ENCODE measurements at places on chromosomes 13 and 19. TPM values are rescaled to one million over a fixed set of nuclear protein-coding genes. Genes with fewer than 3 reads are reported as not detected.
A peak's percentile ranks its signal among the peaks of the same experiment; 100 is the strongest.

DNA sequence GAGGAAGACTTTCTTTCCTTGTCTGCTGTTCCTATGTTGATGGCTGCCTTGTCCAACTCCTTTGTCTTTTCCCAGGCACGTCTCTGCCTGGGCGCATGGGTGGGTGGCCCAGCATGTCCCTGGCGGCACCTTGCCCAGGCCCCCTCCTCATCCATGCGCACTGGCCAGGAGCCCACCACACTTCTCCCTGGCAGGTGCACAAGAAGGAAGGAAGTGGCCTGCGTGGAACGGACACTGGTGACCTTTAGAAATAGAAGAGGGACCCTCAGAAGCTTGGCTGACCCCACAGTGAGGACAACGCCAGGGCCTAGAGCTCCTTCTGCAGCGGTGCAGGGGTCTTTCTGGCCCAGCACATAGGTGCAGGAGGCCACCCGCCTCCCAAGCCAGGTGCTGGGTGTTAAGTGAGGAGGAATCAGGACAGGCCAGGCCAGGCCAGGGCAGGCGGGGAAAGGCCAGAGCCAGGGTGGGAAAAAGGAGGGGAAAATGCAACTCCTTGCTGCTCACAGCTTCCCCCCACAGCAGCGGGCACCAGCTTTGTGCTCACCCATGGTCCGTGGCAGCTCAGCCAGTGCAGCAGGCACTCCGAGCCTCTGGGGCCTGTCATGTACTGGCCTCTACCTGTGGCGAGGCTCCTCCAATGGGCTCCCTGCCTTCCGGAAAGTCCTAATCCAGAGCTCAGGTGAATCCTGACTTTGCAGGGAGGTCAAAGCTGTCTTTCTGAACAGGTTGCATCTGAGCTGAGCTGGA is 104.0 kb downstream of the SOX1 start:
- DNase-seq: no peak

DNA sequence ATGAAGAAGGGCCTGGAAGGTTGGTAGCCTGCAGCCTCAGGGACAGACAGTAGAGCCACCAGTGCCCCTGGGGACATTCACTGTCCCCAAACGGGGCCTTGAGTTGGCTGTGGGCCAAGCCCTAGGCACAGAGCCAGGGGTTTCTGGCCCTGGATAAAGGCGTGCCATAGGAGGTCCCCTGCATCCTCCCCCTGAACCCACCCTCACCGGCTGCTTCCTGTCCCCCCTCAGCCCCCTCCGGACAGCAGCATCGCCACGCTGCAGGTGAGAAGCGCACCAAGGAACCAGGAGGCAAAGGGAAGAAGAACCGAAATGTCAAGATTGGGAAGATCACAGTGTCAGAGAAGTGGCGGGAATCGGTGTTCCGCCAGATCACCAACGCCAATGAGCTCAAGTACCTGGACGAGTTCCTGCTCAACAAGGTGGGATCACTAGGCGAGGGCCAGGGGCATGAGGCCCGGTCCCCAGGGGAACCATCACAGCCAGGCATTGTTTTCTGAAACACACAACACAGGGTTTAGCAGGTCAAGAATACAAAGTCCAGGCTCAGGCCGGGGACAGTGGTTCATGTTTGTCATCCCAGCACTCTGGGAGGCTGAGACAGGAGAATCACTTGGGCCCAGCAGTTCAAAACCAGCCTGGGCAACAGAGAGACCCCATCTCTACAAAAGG is 14.6 kb upstream of the USE1 start:
- no peak for DNase-seq

Gene ZNF146
- total RNA-seq: 40.4 TPM

GRCh38 chr13:93180356-93180969 is 46.1 kb upstream of the GPC6 start:
- no peak for DNase-seq

- DNase-seq: peak; percentile 16
These were observed 548.2 kb downstream of the GPC5 start for GRCh38 chr13:91946498-91947070.

- no peak for DNase-seq
These were observed 4.2 kb downstream of the SSC5D start for GRCh38 chr19:55492362-55492944.

DNA sequence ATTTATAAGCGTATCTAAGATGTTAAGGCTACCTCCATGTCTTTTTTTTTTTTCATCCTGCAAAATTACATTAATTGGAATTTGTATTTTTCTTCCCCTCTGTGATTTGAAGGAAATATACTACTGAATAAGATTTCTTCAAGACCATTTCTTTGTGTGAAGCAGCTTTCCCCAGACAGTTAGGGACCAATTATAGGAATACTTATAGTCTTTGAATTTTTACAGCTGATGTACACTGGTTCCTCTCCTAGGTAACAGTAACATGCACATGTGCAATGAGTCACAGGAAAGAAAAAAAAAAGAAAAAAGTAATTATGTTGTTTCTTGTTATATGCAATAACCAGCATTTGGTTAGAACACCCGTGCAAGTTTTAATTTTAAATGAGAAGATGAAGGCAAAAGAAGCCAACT is 82.0 kb downstream of the PCDH9 start:
- no peak for DNase-seq

- DNase-seq: no peak
These were observed 2532.9 kb downstream of the PCDH9 start for GRCh38 chr13:64697226-64697625.

Gene LCP1
- total RNA-seq: 24.1 TPM

Gene IFNL1
- total RNA-seq: not detected

GRCh38 chr13:29935309-29935981 is 85.0 kb upstream of the UBL3 start:
- no peak for DNase-seq

Gene NLRP4
- 15.4 TPM for total RNA-seq

Gene CYP4F12
- 7.2 TPM for total RNA-seq

Gene TNFSF13B
- 3.7 TPM for total RNA-seq

GRCh38 chr13:27551562-27551961 is 68.8 kb downstream of the LNX2 start:
- DNase-seq: peak; percentile 33

GRCh38 chr13:66994517-66995202 is 235.5 kb downstream of the PCDH9 start:
- no peak for DNase-seq

Gene TEX29
- 15.8 TPM for total RNA-seq

DNA sequence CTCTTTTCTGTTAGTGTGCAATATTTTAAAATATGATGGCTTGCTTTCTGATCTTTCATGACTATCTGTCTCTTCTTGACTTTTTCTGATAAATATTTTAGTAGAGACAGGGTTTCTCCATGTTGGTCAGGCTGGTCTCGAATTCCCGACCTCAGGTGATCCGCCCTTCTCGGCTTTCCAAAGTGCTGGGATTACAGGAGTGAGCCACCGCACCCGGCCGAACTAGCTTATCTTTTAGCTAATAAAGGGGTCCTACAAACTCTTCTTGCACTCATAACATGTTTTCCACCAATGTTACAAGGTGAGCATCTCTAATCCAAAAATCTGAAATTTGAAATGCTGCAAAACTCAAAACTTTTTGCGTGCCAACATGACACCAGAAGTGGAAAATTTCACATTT is 535.2 kb upstream of the PCDH20 start:
- DNase-seq: no peak

- DNase-seq: peak; percentile 77
These were observed 62.1 kb downstream of the KLF2 start for GRCh38 chr19:16386619-16387240.

DNA sequence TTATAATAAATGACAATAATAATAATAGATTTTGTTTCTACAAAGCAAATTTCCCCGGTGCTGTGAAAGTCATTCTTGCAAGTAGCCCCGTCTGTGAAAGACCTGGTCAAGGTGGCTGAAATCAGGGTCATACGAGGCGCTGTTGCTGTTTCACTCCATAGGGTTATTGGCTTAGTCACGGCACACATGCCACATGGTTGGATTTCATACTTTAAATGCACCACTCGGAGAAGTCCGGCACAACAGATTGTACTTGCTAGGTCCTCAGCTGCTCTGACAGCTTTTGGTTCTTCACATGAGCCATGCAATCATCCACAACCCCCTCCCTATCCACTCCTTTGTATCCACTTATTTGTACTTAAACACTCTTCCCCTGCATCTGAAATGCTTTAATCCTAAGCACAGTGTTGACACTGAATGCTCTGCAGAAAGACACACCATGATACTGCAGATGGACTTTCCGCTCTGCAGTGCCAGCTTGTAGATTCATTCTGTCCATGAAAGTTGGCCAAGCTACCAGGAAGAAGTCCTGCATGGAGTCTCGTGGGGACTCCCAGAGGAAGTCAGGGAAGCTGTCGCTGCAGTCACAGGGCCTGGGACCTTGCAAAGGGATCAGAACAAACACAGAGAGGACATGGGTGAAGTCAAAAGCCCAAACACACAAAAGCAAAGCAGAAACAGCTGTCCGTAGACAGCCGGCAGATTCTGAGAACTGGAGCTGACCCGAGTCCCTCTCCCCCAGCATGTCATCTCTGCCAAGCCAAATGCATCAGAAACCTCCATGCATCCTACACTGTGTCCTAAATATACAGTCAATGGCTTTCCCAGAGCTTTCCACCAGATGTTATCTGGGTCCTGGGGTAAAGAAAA is 124.6 kb downstream of the COL4A2 start:
- DNase-seq: no peak

Gene C19orf38
- total RNA-seq: 17.4 TPM

- DNase-seq: no peak
These were observed 60.0 kb downstream of the ZAR1L start for GRCh38 chr13:32254916-32255723.

GRCh38 chr13:83190020-83190419 is 692.3 kb downstream of the SLITRK1 start:
- no peak for DNase-seq

GRCh38 chr19:21164541-21164940 is 22.7 kb downstream of the ZNF431 start:
- no peak for DNase-seq

DNA sequence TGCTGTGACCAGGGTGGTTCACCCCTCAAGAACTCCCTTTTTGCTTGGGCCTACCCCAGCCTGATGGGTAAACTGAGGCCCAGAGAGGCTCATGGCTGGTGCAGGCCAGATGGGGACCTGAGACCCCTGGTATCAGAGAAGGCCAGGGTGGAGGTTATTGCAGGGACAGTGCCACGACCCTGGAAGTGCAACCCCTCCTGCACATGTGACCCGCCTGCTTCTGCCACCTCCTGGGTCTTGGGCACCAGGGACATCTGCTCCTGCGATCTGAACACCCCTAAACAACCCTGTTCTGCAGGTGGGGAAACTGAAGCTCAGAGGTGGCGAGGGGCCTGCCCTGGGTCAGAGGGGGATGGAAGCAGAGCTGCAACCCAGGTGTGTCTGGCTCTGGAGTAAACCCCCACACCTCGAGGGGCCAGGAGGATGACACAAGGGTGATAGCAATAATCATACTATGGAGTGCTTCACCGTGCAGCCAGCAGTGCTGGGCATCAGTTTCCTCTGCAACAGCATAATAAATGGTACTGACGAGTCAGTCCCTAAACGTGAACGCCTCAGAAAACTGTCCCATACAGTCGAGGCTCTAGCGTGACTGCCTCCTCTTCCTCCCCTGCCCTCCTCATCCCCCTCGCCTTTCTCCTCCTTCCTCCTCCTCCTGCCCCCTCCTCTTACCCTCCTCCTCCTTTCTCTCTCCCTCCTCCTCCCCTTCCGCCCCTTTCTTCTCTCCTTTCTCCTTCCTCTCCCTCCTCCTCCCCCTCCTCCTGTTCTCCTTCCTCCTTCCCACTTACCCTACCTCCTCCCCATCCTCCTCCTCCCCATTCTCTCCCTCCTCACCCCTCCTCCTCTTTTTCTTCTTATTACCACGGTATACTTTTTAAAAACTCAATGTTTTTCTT is 4.3 kb downstream of the YJEFN3 start:
- DNase-seq: no peak

Gene DCLK1
- 4.5 TPM for total RNA-seq

Gene ZNF584
- 33.9 TPM for total RNA-seq

DNA sequence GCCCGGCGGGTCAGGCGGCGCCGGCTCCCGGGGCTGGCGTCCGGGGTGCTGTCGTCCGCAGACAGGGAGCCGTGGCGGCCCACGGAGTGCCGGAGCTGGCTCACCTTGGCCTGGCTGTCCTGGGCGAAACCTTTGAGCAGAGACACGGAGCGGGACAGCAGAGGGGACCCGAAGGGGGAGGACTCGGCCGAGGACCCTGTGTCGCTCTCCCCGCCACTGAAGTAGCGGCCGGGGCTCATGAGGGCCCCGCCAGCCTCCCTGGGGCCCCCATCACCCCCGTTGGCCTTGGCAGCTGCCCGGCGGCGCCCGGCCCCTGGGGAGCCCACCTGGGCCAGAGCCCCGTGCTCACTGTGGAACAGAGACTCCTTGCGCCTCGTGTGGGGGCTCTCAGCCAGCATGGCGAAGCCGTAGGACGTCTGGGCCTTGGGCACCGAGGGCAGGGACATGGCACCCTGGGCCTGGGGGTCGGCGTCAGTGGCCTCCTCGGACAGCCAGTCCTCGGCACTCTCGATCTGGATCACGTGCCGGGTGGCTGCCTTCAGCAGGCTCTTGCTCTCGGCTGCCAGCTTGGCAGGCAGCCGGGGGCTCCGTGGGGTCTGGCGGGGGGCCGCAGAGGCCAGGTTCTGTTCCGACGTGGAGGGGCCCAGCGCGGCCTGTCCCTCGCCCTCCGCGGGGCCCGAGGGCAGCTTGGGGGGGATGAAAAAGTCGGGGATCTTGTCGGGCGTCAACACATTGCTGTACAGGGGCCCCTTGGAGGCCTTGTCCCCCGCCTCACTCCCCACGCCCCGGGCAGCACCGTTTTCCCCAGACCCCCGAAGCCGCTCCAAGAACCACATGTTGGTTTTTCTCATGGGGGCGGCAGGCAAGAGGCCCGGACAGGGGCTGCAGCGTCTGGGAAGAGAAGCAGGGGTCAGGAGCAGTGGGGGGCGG is 1.2 kb downstream of the C2CD4C start:
- no peak for DNase-seq

- DNase-seq: peak; percentile 20
These were observed 1.3 kb downstream of the ITGBL1 start for GRCh38 chr13:101453784-101454201.

GRCh38 chr19:49110567-49110966 is 3.6 kb upstream of the LIN7B start:
- DNase-seq: no peak

Gene ZNF177
- 11.9 TPM for total RNA-seq

- DNase-seq: no peak
These were observed 73.1 kb downstream of the ERICH6B start for GRCh38 chr13:45542391-45542790.

- peak; percentile 88 for DNase-seq
These were observed 3.2 kb downstream of the MIDN start for GRCh38 chr19:1251330-1252220.

GRCh38 chr13:42893214-42893671 is 98.8 kb downstream of the EPSTI1 start:
- DNase-seq: no peak

Gene REXO1
- total RNA-seq: 149 TPM

Measured in testis (tissue), 5 donors.